ENCODE measurements at places on chromosomes 2 and 18. TPM values are rescaled to one million over a fixed set of nuclear protein-coding genes. Genes with fewer than 3 reads are reported as not detected.

The CFC1 gene
- not detected for total RNA-seq

The MGAT5 gene
- 25.4 TPM for total RNA-seq

The PGAP1 gene
- total RNA-seq = 28.7 TPM

The OSR1 gene
- not detected for total RNA-seq

The SERPINB13 gene
- total RNA-seq = not detected

The ZNF804A gene
- not detected for total RNA-seq

The DAW1 gene
- 2.0 TPM for total RNA-seq

The ZC3H8 gene
- 13.3 TPM for total RNA-seq

The MAP3K20 gene
- 9.6 TPM for total RNA-seq

GRCh38 chr2:157897106-157897971, 21.2 kb upstream of the ACVR1 start:
- no peak for DNase-seq
- no peaks in the 10 kb centered on the region for H3K27me3 ChIP-seq
- H3K4me1 ChIP-seq = peaks cover 38% of the 10 kb centered on the region
- no peak overlapping the region for H3K27ac ChIP-seq
- H3K4me3 ChIP-seq = no peak overlapping the region

DNA sequence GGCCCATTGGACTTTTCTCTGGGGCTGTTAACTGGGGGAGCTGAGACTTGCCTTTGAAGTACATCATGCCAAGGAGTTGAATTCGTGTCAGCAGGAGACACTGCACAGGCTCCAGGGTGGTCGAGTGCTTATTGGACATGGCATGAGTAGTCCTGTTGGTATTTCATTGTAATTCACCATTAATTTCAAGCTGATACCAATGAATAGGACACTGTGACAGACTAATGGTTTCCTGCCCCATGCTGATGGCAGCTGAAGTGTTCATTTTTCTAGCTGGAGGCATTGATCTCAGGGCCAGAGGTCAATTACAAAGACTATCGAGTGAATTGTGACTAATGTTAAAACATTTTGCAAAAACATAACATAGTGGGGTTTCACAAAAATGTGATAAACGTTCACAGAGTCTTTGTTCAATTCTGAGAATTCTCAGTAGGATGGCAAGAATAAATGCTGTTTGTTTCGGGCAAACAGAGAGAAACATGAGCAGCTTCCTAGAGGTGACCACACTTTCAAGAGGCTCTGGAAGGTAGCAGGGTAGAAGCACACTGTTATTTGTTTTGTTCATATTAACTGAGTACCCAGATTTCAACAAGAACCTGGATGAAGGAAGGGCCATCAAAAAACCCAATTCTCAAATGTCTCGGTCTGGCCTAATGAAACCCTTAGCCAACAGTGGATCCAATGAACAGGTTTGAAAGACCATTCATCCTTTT, 90.6 kb upstream of the ARL4C start:
- no peaks in the 10 kb centered on the region for H3K36me3 ChIP-seq
- H3K27me3 ChIP-seq = no peaks in the 10 kb centered on the region
- H3K4me1 ChIP-seq = no peaks in the 10 kb centered on the region
- H3K4me3 ChIP-seq = no peak overlapping the region
- no peak overlapping the region for H3K27ac ChIP-seq

DNA sequence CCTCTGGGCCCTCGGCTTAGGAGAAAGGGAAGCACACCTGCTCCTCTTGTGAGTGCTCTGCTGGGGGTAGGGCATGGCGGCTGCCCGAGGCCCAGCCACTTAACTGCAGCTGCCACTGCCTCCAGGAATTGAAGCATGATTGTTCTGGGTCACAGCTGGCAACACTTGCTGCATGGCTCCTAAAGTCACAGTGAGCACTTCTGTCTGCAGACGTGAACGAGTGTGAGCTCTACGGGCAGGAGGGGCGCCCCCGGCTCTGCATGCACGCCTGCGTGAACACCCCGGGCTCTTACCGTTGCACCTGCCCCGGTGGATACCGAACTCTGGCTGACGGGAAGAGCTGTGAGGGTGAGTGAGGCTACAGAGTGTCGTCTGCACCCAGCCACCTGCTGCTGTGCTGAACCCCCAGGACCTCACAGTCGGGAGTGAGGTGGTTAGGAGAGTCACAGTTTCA, 44.4 kb downstream of the FBLN7 start:
- no peak overlapping the region for H3K27ac ChIP-seq
- DNase-seq = no peak
- H3K27me3 ChIP-seq = peaks cover 44% of the 10 kb centered on the region
- no peaks in the 10 kb centered on the region for H3K36me3 ChIP-seq
- H3K4me1 ChIP-seq = peaks cover 6% of the 10 kb centered on the region

DNA sequence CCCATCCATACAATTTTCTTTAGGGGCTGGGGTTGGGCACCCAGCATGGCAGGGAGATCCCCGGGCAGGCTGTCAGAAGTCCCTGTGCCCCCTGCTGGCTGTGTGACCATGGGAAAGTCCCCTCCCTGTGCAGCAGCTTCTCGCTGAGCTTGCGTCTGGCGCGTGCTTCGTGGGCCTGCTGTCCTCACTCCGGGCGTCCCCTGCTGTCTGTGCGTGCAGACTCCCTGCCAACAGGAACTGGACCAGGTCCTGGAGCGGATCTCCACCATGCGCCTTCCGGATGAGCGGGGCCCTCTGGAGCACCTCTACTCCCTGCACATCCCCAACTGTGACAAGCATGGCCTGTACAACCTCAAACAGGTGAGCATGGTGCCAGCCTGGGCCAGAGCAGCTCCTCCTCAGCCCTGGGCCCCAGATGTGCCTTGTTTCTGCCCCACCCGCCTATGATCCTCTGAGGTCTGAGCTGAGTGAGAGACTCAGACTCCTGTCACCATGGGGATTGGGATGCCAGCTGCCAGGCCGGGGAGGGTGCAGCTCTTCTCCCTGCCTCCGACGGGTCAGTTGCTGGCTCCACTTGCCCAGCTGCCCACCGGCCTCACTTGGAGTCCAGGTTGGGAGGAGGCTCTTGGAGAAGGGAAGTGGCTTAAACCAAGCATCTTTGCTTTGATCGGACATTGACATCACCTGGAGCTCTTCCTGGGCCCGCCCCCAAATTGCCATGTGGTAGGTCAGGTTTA, 28.6 kb downstream of the IGFBP2 start:
- no peak overlapping the region for H3K27ac ChIP-seq
- 0 out of 2 replicates have a peak, but pooled peaks cover 6% of the 10 kb centered on the region for H3K36me3 ChIP-seq
- DNase-seq = no peak
- H3K4me1 ChIP-seq = peaks cover 19% of the 10 kb centered on the region
- H3K4me3 ChIP-seq = no peak overlapping the region

- DNase-seq = peak; percentile 76
- H3K4me3 ChIP-seq = no peak overlapping the region
- H3K36me3 ChIP-seq = no peaks in the 10 kb centered on the region
- H3K4me1 ChIP-seq = peaks cover 8% of the 10 kb centered on the region
Observed at GRCh38 chr18:56575819-56576663, 62.4 kb downstream of the TXNL1 start.

- H3K36me3 ChIP-seq = no peaks in the 10 kb centered on the region
- no peaks in the 10 kb centered on the region for H3K4me1 ChIP-seq
- no peak for DNase-seq
- no peak overlapping the region for H3K4me3 ChIP-seq
Observed at GRCh38 chr2:239157269-239157668, 243.6 kb downstream of the HDAC4 start.

DNA sequence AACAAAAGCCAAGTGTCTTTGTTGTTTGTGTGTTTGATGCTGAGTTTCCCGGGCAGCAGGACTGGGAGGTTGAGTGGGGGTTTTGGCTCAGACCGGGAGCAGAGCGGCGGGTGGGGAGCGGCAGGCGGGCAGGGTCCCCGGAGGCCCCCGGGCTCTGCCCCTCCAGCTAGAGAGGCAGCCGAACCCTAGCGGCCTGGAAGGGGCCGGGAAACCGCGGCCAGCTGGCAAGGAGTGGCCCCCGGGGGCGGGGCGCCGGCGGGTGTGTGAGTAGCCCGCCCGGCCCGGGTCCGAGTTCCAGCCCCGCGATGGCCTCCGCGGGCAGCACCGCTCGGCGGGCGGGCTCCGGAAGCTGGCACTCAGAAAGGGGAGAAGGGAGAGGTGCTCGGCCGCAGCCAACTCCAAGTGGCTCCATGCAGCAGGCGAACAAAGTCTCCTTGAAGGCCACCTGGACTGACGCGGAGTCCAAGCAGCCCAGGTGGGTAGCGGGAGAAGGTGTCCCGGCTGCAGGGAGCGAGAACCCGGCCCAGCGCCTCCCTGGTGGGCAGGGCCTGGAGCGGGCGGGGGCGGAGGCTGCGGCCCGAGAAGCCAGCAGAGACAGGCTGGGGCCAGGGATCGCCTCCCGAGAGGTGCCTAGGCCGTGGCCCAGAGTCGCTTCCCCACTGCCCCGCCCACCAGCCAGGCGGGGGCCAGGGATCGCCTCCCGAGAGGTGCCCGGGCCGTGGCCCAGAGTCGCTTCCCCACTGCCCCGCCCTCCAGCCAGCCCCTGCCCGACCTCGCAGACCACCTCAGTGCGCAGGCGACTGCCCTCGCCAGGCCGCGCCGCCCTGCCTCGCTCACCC, at the start of gene ANKRD53:
TSS of gene ANKRD53 (plus strand) at position 290 of the 839 bp plus-strand sequence. CDS start at position 306, 16 bp downstream.
- peaks cover 9% of the 10 kb centered on the region for H3K4me1 ChIP-seq
- DNase-seq = peak; percentile 79
- no peak within 1 kb of the TSS for H3K27ac ChIP-seq
- peaks cover 22% of the 10 kb centered on the region for H3K27me3 ChIP-seq
- peak within 1 kb of the TSS; percentile 74 for H3K4me3 ChIP-seq
- H3K36me3 ChIP-seq = no peaks in the 10 kb centered on the region

- H3K4me3 ChIP-seq = no peak overlapping the region
- no peak overlapping the region for H3K27ac ChIP-seq
- H3K36me3 ChIP-seq = no peaks in the 10 kb centered on the region
- H3K4me1 ChIP-seq = peaks cover 33% of the 10 kb centered on the region
- no peak for DNase-seq
- peaks cover 32% of the 10 kb centered on the region for H3K27me3 ChIP-seq
Observed at GRCh38 chr2:96530144-96530430, 6.5 kb upstream of the ARID5A start.

DNA sequence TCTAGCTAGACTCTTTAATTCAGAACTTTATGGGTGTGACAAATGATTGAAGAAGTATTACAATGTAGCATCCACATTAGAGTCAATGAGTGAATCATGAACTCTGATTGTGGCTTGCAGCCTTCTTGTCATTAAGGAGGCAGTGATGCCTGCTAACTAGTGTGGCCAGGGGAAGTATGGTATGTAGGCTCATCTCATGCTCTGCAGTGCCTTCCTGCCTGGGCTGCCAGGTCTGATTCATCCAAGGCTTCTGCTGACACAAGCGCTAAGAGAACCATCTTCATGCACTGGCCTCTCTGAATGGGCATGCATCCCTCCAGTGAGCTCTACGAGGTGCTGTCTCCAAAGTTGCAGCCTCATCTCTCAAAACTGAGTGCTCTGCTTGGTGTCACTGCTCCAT, 144.3 kb downstream of the MTCL1 start:
- no peak for DNase-seq
- no peak overlapping the region for H3K27ac ChIP-seq
- no peak overlapping the region for H3K4me3 ChIP-seq
- no peaks in the 10 kb centered on the region for H3K27me3 ChIP-seq

- no peaks in the 10 kb centered on the region for H3K27me3 ChIP-seq
- no peak overlapping the region for H3K4me3 ChIP-seq
- H3K4me1 ChIP-seq = peaks cover 8% of the 10 kb centered on the region
- H3K27ac ChIP-seq = no peak overlapping the region
- DNase-seq = no peak
Observed at GRCh38 chr2:152481881-152482583, 147.1 kb downstream of the FMNL2 start.

- no peaks in the 10 kb centered on the region for H3K27me3 ChIP-seq
- no peak overlapping the region for H3K4me3 ChIP-seq
- H3K4me1 ChIP-seq = no peaks in the 10 kb centered on the region
- DNase-seq = no peak
- no peak overlapping the region for H3K27ac ChIP-seq
Observed at GRCh38 chr2:230498506-230499107, 82.6 kb downstream of the SP100 start.

DNA sequence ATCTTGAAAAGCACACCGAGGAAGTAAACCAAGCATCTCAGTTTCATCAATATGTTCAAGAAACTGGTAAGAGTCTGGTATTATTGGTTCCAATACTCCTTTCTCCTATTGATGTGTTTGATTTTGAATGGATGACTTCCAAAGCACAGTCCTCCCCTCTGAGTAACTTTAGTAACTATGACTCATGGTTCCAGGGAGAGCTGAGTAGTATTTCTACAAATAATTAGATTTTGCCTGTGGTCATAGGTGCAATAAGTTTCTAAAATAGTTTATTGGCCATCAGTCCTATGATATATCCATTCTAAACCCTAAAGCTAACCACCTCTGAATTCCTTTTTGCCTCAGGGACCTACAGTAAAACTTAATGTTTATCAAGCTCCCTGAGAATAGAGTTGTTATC, 352.4 kb downstream of the XIRP2 start:
- no peak for DNase-seq
- no peaks in the 10 kb centered on the region for H3K36me3 ChIP-seq
- no peaks in the 10 kb centered on the region for H3K4me1 ChIP-seq

DNA sequence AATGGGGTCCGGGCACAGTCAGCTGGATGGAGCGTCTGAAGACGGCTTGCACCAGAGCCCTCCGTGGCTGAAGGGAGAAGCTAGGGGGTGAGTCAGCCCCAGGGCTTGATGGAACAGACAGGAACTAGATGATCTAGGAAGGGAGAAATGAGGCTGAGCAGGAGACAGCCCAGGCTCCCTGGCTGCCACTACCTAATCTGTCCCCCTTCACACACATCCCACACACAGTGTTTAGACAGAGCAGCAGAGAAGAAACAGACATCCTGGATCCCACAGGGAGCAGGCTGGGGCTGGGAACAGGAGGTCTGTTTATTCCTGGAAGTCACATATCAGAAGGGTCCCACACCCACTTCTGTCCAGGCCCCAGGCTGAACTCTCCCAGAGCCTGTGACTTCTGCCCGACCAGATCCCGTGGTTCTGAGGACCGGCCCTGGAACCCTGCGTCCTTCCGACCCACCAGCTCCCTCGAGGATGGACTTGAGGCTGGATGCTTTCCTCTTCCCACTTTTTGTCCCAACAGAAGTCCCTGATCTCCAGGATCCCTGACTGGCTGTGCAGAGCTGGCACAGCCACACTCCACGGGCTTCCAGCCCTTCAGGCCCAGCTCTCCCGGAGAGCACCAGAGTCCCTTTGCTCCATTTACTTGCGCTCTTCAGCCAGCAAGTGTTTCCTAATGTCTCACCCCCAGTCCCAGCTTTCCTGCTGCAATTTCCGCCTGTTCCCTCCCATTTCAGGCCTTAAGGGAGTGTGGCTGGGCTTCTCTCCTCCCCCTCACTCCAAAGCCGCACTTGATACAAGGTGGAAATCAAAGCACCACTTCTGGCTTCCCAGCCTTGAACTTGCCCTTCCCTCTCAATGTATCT, 1.5 kb upstream of the GPBAR1 start:
- no peaks in the 10 kb centered on the region for H3K27me3 ChIP-seq
- H3K4me1 ChIP-seq = peaks cover 29% of the 10 kb centered on the region
- H3K36me3 ChIP-seq = peaks cover 18% of the 10 kb centered on the region
- no peak overlapping the region for H3K4me3 ChIP-seq
- peak; percentile 24 for DNase-seq
- H3K27ac ChIP-seq = peak overlapping the region; percentile 45

DNA sequence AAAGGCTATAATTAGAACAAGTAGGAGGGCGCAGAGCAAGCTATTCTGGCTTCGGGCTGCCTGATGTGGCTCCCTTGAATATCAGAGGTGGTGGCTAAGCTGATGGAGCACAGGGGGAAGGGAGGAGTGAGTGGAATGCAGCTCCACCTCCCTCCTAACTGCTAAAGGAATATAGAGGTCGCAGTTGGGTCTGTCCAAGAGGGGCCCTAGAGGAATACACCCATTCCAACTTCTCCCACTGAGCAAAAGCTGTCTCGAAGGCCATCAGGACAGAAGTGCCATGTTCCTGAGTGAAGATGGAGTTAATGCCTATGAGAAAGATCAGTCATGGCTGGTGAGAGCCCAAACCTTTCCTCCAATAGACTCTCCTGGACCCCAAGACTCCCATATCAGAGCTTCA, 32.8 kb upstream of the MARCO start:
- no peak overlapping the region for H3K4me3 ChIP-seq
- H3K27me3 ChIP-seq = no peaks in the 10 kb centered on the region
- DNase-seq = no peak
- H3K27ac ChIP-seq = no peak overlapping the region
- no peaks in the 10 kb centered on the region for H3K36me3 ChIP-seq

Measured in GM23338 (cell line).